Activated CD4-positive, CD25-positive, alpha-beta regulatory T cell (primary cell): ENCODE measurements at places on chromosomes 5 and 9.

DNA sequence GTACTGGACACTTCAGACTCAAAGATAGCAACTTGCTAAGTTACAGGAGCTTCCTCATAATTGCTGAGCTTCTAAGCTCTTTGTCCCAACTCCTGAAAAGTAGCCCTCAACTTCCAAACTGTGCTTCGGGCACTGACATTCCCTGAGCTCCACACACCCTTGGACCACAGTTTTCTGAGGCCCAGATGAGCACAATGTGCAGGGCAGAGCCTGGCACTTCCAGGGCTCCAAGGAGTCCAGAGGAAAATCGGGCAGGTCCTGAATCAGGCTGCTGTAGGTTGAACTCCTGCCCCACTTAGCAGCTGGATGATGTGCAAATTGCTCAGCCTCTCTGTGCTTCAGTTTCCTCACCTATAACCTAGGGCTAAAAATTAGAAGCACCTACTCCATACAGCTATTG, 54.6 kb upstream of the KCNIP1 start:
- DNase-seq = no peak

GRCh38 chr5:39119404-39120051, 45.3 kb upstream of the RICTOR start:
- no peak for DNase-seq

GRCh38 chr9:107809871-107810460, 320.4 kb upstream of the KLF4 start:
- DNase-seq = no peak

- DNase-seq = no peak
Measured at GRCh38 chr5:68521776-68522175, 306.2 kb downstream of the PIK3R1 start.

GRCh38 chr9:135095470-135096407, 8.3 kb downstream of the OLFM1 start:
- no peak for DNase-seq

DNA sequence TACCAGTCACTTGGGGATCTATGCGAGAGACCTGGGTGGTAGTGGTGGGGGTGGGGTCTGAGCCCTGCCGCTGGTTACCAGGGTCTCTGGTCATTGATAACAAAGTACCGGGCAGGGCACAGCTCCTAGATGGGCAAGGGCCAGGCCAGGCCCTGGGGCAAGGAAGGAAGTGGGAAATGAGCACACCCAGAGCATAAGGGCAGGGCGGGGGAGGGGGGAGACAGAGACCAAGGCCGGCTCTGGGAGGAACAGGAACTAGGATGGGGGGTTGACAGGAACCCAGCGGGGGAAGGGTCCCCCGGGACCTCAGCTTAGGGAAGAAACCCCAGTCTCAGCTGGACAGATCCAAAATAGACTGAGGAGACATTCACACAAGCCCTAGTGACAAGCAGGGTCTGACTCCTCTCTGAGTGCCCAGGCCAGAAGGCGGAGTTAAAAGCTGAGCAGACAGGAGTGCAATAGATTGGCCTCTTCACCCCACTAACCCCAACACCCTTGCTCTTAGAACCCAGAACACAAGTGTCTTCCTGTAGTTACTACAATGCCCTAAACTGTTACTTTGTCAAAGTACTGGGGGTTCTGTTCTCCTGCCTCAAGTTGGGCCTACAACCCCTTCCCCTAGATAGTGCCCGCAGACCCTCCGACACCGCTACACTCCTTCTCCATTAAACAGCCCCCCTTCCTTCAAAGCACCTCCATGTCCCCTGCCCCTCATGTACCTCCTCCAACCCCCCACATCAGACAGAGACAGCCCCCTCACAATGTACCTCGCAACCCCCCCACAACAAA, 628 bp downstream of the ATOSB start:
- no peak for DNase-seq

DNA sequence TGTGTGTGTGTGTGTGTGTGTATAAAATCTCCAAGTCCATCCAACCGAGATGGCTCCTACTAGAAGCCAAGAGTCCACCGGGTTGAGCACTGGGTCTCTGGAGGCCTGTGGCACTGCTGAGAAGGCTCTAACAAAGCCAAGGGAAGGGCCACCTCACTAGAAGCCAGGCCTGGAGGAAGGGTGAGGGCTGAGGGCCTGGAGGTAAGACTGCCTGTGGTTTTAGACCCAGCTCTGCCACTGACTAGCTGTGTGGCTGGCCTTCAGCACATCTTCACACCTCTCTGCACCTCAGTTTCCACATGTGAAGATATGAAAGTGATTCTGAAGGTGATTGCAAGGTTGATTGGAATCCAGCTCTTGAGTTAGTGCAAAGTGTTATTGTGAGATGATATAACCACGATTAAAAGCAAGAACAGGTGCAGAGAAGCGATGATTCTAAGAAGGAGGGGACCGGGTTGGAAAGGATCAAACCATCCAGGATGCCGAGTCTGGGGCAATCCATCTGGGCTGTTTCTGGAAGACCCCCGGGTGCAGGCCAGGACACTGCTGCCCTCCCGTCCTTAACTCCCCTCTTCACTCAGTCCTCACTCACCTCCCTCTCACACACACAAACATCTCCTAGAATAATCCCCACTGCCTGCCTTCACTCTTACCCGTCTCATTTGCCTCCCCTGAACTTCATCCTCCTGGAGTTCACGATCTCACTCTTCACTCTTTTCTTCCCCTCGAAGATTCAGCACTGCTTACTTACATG, 2.3 kb downstream of the IL4 start:
- DNase-seq = no peak

DNA sequence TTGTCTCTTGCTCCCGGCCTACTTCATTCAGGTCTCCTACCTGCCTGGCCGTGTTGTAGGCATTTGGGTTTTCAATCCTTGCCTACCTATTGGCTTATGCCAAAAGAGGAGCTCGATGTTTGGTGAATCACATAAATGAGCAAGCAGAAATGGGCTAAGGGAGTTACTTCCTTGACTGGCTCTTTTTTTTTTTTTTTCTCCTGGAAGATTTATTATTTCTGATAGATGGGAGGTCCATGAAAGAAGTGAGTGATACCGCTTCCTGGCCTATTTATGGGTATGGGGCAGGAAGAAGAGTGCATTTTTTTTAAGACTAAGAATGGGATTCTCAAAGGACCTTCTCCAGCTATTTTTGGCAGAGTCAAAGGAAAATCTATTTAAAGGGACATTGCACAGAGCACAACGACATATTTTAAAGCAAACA, 294.1 kb downstream of the ARHGAP26 start:
- no peak for DNase-seq

GRCh38 chr5:64497386-64497785, 8.4 kb upstream of the RGS7BP start:
- no peak for DNase-seq

DNA sequence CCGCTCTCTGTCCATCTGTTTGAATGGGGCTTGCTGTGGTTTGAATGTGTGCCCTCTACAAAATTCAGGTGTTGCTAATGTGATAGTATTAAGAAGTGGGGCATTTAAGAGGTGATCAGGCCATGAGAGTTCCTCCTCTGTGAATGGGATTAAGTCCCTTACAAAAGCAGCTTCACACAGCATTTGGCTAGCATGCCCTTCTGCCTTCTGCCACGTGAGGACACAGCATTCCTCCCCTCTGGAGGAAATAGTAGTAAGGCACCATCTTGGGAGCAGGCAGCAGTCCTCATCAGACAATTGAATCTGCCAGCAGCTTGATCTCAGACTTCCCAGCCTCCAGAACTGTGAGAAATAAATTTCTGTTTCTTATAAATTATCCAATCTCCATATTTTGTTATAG, 540.2 kb downstream of the CSNK1G3 start:
- no peak for DNase-seq

DNA sequence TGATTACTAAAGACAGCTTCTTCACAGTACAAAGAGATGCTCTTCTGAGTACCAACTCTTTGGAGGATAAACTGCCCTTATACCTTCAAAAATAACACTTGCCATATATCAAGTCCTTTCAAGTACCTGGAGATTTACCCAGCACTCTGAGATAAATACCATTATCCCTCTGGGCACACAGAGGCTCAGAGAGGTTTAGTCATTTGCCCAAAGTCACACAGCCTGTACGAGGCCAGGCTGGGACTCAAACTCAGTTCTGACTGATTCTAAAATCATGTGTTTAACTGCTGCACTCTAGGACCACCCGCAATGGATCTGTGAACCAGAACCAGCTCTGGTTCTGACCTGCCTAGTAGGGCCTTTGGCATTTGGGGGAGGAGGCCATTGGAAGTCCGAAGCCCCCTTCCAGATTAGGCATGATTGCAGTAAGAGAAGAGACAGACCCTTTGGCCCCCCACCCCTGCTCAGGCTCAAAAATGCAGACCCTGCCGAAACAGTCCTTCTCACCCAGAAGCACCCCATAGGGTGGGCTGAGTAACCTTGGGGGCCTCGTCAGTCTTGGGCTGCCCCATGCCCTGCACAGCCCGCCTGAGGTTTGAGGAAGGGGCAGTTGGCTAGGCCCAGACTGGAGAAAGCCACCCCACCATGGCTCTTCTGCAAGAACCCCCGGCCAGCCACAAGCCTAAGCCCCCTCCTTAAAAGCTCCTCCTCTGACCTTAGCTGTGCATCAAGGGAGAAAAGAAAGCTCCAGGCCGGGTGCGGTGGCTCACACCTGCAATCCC, 32.8 kb upstream of the IL17B start:
- no peak for DNase-seq

DNA sequence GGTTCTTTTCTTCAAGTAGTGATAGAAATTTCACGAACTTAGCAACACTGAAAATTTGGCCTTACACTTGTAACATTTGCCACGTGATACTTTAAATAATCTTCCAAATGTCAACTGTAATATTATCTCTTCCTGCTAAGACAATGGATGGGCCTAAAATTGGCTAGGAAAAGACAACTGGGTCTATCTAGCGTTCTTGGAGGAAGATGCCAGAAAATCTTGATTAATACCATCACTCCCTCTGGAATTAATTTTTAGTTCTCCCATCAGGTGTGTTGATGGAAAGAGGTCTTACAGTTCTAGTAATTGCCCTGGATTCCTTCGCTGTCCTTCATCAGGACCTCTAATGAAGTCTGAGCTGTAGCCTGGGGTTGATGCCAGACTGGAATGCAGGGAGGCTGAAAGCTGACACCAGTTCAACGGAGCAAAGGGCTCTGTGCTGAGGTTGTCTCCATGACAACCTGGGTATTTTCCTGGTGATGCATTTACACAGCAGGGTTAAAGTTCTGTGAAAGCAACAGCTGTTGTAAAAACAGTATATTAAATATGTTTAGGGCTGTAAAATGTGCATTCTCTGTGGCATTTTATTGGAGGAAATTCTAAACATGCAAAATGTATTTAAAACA, 92.3 kb downstream of the GAS1 start:
- no peak for DNase-seq

- DNase-seq = no peak
Measured at GRCh38 chr5:165620394-165620793, 2115.0 kb downstream of the MAT2B start.

- DNase-seq = no peak
Measured at GRCh38 chr5:132025403-132025971, 14.0 kb upstream of the ACSL6 start.

DNA sequence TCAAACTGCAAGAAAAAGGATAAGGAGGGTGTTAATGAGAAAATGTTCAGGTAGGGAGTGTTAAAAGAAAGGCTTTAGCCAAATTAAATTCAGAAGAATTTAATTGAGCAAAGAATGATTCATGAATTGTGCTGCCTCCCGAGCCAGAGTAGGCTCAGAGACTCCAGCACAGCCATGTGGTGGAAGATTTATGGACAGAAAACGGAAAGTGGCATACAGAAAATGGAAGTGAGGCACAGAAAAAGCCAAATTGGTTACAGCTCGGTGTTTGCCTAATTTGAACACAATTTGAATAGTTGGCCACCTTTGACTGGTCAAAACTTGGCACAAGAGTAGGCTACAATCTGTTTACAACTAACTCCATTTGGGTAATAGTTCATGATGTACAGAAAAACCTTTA, 9.6 kb upstream of the SLC30A5 start:
- no peak for DNase-seq

DNA sequence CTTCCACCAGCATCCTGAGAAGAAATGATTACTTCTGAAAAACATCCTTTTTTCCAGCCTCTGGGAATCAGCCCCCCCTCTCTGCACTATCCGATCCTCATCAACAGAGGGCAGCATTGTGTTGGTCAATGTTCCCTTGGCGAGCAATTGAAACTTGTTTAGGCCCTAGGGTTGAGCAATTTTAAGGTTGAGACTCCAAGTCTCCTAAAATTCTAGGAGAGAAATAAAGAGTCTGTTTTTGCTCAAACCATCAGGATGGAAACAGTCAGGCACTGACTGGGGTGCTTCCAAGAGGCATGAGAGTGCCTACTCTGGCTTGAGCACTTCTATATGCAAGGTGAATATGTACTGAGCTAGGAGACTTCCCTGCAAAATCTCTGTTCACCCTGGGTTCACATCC, 12.4 kb upstream of the CYFIP2 start:
- no peak for DNase-seq

DNA sequence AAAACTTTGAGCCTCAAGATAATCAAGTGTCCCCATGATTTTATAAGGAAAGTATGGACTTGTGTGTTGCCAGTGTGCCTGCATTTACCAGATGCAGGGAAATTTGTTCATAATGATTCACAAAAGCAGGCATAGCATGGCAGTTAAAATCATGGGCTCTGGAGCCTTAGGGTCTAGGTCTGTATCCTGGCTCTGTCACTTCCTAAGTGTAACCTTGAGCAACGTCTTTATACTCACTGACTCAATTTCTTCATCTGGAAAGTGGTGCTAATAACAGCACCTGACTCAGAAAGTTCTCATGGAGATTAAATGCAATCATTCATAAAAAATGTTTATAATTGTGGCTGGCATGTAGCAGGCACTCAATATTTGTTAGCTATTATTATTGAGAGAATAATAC, 234.9 kb downstream of the SAXO1 start:
- DNase-seq = no peak

DNA sequence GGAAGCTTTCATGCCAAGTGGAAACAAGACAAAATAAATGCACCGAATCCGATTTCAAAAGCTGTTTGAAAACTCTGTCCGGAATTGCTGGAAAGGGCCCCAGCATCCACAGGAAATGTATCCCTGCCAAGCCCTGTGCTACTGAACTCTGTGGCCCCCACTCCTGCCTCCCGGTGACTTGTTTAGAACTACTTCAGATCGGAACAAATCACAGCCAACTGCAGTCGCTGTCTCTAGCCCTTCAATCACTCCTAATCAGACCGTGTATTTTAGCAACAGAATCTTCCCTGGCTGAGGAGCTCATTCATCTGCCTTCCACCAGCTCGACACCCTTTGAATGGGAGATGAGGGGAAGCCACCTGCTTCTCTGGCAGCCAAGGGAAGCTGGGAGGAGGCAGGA, 94.1 kb downstream of the KCNIP1 start:
- DNase-seq = no peak

GRCh38 chr9:87883990-87884389, 1.3 kb downstream of the SPATA31E1 start:
- no peak for DNase-seq

DNA sequence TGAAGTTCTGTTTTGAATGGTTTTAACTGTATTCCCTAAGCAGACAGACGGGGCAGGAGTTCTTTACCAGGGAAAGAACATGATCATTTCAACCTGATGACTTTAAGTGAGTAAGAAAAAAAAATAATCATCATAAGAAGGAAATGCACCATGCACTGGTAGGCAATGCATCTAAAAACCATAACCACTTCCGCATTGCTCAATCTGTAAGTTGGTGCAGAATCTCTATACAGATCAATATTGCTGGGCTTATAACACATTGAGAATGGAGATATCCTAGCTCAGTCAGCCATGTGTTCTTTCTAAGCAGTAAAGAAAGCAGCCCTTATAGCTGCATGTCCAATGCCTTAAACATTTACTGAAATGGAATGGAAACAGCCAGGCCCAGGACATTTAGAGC, 407.1 kb upstream of the DMAC1 start:
- no peak for DNase-seq

- DNase-seq = no peak
Measured at GRCh38 chr9:129480227-129480626, 140.7 kb downstream of the C9orf50 start.
